Choroid plexus epithelial cell (primary cell): ENCODE measurements at places on chromosomes 13 and 19.
A peak's percentile ranks its signal among the peaks of the same experiment; 100 is the strongest.

GRCh38 chr13:97588993-97589392, 155.0 kb downstream of the RAP2A start:
- no peak for DNase-seq

DNA sequence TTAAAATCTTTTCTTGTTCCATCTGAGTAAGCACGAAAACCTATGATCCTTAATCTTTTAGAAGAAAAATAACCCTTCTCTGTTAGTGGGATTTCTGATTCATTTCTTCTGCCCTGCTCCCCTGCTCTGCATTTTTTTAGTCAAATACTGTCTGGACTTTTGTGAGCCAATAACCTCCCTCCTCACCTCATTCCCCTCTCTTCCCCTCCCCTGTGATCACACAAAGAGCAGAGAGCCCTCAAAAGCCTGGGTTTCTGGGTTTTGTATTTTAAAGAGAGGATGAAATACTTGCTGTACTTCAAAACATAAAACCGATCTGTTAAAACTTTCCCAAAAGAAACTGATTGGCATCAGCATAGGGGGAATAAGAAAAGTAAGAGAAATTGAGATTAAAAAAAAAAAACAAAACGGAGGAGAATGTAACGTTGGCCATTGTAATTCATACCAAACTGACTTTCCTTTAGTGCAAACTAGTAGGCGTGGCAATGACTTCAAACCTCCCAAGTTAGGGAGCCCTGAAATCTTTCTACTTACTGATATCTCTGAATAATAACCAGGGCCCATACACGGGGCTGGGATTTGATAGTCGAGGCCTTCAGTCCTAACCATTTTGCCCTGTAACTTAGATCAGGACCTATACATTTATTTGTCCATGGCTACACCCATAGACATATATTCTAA, 232.9 kb downstream of the TM9SF2 start:
- no peak for DNase-seq

DNA sequence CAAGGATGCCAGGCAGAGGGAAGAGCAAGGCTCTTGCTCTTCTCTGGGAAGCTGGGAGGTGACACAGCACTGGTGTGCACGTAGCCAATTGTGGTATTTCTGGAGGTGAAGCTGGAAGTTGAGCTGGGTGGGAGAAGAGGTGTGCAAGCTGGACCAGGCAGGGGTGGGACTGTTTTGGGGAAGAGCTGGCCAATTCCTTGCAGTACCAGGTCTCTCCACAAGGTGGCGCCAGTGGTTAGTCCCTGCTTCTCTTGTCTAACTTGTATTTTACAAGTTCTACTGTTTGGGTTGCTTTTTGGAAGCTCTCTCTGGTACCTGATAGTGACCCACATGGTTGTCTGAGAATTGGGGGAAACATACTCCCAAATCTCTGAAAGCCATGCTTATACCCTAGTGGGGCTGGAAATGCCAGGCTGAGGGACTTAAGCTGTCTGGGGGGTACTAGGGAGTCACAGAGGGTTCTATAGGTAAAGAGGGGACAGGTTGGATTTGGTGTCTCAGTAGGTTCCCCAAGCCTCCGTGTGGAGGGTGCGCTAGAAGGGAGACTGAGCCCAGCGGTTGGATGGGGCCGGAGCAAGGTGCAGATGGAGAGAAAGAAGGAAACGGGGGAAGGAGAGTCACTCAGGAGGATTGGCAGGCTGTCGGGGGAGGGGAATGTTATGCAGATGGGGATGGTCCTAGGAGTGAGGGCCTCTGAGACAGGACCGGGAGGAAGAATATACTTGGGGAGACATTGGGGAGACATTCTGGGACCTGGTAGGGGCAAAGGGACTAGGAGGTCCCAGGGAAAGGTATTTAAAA, 3.0 kb downstream of the HPN start:
- DNase-seq, result peak; percentile 56

DNA sequence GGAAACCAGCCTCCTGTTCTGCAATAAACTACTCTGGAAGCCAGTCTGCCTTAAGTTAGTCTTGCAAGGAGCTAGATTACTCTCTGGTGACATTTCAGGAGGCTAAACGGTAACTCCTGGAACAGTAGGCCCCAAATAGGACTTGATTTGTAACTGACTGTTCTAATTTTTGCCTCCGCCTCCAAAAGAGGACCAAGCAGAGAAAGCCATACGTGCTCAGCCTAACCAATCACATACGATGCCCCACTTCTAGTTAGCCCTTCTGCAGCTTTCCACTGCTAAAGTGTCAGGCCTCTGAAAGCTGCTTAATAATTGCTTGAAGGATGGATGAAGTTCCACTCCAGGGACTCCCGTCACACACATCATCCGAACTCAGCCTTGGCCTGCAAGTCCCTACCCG, 744 bp downstream of the ZNF805 start:
- peak; percentile 66 for DNase-seq

DNA sequence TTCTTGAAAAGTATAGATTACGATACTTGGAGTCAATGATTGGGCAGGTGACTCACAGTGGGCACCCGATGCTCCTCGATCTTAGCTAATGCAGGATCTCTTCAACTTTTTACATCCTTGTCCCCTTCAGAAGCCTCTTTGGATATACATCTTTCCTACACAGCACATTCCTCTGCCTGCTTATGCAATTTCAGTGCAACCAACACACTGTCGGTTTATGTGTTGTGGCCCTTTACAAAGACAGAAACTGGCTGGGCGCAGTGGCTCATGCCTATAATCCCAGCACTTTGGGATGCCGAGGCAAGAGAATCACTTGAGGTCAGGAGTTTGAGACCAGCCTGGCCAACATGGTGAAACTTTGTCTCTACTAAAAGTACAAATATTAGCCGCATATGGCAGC, 2.6 kb downstream of the GPR42 start:
- DNase-seq, result no peak

- peak; percentile 74 for DNase-seq
Observed at GRCh38 chr19:55116232-55116858, 1.1 kb downstream of the PPP1R12C start.

DNA sequence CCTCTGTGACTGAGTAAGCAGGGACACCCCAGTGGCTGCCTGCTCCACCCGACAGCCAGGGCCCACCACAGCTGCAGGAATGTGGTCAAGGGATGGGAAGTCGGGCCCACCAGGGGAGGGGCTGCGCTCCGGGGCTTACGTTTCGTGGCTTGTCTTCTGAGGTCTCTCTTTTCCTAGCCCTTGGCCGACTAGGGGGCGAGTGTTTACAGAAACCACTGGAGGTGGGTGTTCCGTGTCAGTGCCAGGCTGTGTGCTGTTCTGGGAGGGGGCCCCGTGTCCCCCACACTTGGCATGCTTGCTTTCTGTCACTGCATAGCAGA, 4.5 kb downstream of the ADAT3 start:
- DNase-seq, result no peak

DNA sequence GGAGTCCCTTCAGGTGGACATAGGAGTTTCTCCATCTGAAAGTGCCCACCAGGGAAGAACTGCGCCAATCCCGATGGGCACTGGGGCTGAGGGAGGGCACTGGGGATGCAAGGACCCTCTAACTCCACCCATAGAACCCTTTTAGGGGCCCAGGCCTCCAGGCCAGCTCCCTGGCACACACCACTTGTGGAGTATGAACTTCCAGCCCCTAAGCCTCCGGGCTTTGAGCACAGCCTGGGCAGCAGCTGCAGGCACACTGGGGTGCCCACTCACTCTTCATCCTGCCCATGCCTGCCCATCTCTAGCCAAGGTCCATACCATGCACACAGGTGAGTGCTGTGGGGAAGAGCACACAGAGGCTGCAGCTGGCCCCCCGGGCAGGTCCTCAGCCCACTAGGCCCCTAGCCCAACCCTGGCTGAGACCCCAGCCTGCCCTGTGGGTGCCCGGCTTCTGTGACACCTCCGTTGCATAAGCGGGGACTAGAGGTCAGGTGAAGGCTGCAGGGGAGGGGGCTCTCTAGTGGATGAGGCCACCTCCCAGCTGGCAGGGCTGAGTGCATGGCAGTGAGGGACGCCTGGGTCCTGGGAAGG, 14.6 kb upstream of the SLC7A10 start:
- no peak for DNase-seq

- no peak for DNase-seq
Observed at GRCh38 chr19:41206926-41207750, 11.9 kb upstream of the AXL start.

DNA sequence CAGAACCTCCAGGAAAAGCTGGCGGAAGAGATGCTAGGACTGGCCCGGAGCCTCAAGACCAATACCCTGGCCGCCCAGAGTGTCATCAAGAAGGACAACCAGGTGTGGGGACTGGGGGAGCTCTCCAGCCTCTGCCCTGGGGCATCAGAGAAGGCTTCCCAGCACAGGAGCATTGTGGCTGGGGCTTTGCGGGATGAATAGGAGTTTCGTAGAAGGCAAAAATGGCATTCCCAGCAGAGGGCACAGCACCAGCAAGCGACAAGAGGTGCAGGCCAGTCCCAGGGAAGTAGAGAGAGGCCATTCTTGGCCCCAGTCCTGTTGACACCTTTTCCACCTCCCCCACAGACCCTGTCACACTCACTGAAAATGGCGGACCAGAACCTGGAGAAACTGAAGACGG, 4.1 kb downstream of the USE1 start:
- DNase-seq, result no peak

- no peak for DNase-seq
Observed at GRCh38 chr13:94113245-94113644, 366.2 kb downstream of the DCT start.

- DNase-seq, result no peak
Observed at GRCh38 chr13:71017607-71018006, 849.4 kb downstream of the DACH1 start.

DNA sequence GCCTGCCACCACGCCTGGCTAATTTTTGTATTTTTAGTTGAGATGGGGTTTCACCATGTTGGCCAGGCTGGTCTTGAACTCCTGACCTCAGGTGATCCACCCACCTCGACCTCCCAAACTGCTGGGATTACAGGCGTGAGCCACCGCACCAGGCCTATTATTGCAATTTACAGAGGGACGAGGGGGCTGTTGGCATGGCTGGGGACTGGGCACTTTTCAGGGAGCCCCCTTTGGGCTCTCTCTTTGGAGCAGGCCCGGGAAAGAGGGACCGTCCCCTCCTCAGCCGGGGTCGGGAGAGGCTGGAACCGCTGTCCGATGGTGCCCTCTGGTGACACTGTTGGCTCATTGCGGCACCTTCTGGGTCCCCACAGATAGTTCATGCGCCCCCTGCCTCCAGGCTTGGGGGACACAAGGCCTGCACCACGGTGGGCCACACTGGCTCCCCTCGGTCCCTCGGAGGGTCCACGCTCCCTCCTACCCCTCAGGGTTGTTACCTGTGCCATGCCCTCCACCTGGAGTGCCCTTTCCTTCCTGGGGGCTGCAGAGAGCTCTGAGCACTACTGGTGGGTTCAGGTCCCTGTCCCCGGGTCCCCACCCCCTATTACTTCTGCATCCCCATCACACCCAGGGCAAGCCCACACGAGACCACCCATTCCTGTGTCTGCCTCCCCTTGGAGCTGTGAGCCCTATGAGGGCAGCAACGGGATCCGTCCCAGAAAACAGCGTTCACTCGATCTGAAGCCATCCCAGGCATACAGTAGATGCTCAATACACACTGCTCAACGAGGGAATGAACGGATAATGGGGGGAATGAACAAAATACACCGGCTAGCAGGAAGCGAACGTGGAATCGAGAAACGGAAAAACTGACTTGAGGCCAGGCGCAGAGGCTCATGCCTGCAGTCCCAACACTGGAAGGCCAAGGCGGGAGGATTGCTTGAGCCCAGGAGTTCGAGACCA, 12.5 kb downstream of the FEM1A start:
- DNase-seq, result peak; percentile 47

GRCh38 chr13:33208290-33209220, 77.0 kb downstream of the STARD13 start:
- no peak for DNase-seq

- no peak for DNase-seq
Observed at GRCh38 chr13:35603593-35604285, 127.2 kb upstream of the MAB21L1 start.

DNA sequence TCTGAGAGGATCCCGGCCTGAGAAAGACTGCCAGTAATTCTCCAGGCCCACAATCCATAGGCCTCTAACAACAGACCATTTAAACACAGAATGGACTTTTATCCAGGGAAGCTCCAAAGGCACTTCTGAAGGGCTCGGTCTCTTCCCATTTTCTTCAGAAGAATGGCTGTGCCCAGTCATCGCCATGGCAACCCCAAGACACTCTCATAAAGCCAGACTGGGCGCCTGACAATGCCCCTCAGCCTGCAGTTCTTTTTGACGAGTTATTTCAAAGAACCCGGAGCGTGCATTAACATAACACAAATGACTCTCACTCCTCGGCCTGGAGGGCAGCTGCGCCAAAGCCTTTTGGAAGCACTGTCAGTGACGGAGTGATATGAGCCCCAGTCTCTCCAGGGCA, 61.0 kb downstream of the RASA3 start:
- no peak for DNase-seq

DNA sequence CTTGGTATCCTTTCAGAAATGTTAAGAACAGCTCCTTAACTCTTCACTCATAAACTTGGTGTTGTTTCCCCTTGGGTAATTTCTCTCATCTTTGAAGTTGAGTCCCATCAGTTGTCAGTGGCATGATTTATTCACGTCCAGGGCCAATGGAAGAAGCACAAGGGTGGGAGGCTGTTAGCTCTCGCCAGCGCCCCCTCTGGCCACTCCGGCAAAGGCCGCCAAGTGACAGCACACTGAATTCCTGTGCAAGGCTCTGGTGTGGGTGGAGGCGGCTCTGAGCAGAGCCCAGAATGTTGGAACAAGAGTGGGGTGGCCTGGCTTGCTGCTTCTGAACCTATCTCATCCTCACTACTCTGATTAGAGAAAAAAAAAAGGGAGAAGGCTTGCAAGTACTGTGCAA, 13.1 kb upstream of the MEDAG start:
- peak; percentile 85 for DNase-seq

DNA sequence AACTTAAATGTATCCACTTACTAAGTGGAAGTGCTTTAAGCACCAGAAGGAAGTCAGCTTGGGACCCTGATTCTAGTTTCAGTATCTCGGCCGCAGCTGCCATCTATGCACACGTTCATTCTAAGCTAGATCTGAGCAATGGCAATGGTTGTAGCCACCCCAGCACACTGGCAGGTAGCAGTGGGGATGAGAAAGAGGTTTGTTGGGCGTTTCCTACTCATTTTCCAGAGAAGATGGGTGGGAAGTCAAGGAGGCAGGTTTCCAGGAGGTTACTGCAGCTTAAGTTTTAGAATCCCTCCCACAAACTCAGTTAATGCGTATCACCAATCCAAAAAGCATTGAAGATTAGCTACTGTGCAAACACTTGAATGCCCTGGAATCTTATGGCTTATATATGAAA, 114.2 kb upstream of the TSC22D1 start:
- DNase-seq, result no peak

DNA sequence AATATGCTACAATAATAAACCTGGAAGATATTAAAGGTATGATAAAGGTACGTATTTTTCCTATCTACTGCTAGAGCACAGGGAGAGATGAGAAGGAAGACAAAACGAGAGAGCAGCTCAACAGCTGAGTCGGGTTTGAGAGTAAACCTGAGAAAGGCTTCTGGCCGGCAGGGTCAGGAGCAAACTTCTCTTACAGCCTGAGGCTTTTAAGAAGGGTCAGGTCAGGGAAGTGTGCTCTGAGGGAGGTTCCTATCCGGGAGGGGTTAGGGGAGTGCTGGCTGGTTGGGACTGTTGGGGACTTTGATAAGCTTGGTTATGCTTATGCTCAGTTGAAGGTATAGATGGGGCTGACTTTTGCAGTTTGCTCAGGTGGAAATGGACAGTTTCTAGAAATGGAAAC, 77.7 kb upstream of the PRR20A start:
- no peak for DNase-seq
